ELR (cell line): ENCODE measurements at places on chromosomes 5 and 9.

GRCh38 chr5:111848476-111848875, 91.5 kb upstream of the NREP start:
- no peak for DNase-seq

DNA sequence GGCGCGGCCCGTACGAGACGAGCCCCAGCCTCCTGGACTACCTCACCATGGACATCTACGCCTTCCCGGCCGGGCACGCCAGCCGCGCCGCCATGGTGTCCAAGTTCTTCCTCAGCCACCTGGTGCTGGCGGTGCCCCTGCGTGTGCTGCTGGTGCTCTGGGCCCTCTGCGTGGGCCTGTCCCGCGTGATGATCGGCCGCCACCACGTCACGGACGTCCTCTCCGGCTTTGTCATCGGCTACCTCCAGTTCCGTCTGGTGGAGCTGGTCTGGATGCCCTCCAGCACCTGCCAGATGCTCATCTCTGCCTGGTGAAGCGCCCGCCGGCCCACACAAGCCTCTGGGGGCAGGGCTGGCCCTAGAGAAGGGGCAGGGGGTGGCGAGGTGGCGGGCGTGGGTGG, 18.5 kb downstream of the PLPP7 start:
- no peak for DNase-seq

DNA sequence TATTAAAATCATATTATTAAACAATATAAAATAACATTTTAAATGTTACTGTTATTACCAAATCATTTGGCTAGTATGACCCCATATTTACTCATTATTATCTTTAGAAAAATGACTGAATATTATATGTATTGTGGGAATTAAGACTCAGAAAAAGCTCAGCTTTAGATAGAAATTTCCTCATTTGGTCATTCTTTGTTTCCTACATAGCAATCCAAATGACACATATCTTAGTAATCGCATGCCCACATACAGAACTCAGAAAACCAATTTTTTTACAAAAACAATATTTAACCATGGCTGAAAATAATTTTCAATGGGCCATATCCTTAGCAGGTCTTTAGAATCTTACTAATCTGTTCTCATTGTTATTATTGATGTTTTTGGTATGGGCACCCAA, 53.8 kb upstream of the TSLP start:
- peak; percentile 18 for DNase-seq

DNA sequence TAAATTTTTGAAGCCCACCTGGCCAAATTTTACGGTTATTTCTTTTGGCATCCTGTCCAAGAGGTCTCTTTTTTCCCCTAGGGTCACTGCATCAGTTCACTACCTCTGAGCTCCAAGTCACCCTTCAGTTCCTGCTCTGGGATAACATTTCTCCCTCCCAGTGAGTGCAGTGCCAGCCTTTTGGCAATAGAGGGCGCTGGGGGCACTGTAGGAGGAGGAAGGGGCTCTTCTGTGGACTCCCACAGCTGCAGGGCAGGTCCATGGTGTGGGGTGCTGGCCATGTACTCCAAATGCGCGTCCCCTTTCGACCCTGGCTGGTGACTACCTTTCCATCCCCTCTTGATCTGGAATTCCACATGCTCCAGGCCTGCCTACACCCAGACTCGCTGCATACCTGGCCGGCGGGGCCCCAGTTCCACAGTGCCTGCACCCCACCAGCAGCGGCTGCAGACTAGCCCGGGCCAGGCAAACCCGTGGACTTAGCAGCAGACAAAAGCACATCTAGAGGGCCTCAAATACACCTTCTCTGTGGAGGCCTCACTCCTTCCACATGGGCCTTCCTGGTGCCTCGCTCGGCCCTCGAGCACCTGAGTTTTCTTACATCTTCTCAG, 20.3 kb upstream of the NINJ1 start:
- peak; percentile 56 for DNase-seq

DNA sequence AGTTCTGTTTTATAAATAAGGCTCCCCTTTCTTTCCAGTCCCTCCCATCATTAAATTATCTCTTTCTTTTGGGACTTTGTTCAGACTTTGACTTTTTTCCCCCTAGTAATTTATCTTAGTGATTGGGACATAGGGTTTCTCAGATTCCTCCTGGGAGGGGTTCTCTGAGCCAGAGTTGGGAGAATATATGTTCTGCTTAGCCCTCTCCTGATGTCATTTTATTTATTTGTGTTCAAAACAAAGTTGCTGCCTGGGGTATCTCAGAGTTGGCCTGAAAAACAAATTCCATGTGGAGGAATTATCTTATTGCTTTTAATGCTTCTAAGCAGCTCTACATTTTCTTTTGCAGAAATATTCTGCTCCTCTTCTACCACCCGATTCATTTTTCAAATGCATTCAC, 211.0 kb downstream of the PCSK5 start:
- no peak for DNase-seq

GRCh38 chr5:51404255-51404654, 21.0 kb downstream of the ISL1 start:
- no peak for DNase-seq

GRCh38 chr5:11477786-11478185, 426.5 kb downstream of the CTNND2 start:
- no peak for DNase-seq

DNA sequence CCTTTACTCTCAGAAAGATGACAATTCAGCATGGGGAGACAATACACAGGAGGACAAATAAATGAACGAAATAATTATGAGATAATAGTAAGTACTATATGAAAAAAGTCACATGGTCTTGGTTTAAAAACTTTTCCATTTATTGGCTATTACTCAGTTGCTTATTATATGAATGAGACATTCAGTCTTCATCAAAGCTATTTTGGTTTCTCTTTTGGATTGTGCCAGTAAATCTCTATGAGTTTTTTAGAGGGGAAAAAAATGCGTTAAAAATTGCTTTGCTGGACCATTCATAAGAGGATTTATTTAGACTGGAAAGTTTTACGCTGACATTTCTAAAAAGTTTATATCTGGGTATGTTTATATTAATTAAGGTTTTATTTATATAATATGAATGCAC, 137.7 kb downstream of the AOPEP start:
- DNase-seq, result peak; percentile 39

DNA sequence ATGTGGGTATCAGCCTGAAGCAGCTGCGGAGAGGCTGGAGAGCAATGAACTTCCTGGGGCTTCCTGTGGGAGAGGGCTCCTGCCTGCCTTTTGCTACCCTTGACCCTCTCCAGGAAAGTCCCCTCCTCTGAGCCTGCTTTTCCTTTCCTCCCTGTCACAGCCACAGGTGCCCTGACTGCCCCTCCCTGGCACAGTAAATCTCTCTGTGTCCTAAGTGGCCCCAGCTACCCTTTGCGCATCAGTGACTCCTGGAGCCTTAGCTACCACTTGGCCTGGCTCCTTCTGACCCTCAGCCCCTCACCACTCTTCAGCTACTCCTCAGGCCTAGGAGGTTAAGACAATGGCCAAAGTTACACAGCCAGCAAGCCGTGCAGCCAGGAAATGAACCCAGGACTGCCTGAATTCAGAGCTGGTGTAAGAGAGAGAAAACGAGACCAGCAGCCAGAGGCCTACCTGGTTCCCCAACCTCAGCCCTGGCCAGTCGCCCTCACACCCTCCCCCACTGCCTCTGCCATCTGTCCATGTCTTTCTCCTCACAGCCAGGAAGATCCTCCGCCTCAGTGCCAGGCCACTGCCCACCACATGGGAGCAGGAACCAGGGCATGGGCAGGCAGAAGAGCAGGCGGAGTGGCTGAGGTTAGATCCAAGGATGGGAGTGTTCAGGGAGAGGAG, 18.6 kb downstream of the CNTFR start:
- DNase-seq, result no peak
